ENCODE measurements at places on chromosomes 5 and 9.

DNA sequence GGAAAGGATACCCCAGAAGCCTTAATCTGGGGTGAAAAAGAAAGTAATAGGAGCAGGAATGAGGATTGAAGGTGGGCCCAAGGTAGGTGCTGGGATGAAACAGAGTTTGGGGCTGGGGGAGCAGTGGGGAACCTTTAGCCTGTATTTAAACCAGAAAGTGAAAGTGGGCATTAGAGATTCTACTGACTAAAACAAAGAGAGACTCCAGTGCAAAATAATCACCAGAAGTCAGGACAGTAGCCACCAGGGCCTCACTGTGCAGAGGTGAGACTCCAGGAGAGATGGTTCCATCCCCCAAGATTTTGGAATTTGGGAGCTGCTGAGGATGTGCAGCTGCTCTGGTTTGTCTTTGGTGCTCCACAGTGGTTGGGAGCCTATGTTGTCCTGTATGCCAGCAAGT, 13.1 kb downstream of the DNAJB5 start:
- no peak for DNase-seq

- DNase-seq, result no peak
Observed at GRCh38 chr9:29282121-29282520, 1708.8 kb upstream of the C9orf72 start.

DNA sequence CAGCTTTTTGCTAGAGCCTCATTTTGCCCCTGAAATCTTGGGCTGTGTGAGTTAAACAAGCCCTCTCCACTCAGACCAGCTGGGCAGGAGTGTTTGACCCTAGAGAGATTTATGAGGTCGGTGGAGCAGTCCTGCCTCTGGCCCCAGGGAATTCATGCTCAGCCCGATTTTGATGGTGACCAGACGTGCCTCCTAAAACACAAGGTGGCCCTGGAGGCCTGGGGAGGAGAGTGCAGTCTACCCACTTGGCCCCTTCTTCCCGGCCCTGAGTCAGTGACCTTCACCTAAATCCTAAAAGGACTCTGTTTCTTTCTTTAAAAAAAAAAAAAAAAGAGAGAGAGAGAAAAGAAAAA, 86.6 kb upstream of the SAP30L start:
- no peak for DNase-seq

DNA sequence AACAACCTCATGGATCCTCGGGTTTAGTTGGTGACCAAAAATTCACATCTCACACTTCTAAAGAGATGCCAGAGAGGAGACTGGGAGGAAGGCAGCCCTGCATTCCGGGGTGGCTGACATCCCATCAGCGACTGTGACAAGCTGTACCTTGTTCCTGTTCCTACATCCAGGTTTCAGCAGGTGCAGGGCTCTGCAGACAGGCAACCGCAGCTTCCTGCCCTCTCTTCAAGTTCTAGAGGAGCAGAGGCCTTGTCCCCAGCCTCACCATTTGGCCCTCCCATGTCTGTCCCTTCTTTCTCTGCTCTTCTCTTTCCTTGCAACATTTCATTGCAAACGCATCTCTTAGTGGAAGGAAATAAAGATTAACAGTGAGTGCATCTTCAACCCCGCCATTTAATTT, 454.6 kb downstream of the IRX1 start:
- no peak for DNase-seq

GRCh38 chr9:93929231-93929630, 25.9 kb downstream of the BARX1 start:
- no peak for DNase-seq

DNA sequence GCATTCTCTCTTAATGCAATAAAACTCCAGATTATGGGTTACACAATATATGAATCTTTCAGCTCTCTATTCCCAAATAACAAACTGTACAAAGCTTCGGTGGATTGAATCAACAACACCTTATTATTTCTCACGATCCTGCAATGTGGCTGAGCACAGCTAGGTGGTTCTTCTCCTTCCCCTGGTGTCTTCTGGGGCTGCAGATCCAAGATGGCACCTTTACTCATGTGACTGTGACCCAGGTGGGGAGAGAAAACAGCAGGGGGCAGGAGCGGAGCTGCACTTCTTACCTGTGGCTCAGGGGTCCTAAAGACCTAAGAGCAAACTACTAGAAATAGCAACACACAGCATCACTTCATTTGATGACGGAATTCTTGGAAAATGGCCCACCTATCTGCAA, 233.1 kb downstream of the IRX1 start:
- DNase-seq, result no peak

DNA sequence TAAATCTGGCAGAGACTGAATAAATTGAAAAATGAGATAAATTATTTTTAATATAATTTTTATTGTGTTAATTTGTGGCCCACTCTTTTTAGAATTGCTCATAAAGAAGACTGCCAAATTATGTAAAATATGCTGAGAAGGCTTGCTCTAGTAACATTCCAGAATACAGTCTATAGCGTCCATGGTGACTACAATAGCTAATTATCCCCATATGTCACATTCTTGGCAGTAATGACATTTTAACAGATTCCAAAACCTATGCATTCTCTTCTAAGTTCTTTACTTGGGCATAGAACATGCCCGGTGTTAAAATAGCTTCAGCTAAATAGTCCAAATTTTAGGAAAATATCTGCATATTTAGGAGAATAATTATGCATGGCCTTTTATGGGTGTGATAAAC, 697.0 kb upstream of the SEMA6A start:
- DNase-seq, result no peak

DNA sequence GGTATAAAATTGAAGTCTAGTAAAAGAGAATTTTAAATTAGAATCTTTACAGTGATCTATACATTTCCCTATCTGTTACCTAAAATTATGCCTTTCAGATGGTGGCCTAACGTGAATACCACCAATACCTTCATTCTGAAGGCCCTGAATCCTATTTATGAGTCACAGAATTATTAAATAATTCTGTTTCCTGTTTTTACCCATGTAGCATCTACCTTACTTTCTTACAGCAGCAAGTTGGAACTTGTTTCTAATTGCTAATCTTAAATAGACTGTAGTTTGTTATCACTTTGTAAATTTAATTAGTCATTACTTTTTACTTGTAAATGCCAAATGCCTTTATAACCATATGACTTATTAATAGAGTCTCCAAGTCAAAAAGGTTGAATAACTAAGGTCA, 135.0 kb downstream of the PDE4D start:
- DNase-seq, result no peak

DNA sequence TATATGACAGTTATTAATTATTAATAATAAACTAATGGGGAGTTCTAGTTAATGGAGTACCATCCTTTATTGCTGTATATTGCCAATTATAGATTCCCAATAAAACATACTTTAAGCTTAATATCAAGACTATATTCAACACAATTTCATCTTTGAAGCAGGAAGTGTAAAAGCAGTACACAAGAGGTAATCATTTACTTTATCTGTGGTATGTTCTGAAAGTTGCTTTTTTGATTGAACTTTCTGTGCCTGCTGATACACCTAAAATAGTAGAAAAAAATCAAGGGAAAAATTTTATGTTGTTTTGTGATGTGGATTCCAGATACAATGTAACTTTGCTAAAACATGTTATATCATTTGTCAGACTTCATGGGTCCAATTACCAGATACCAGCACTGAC, 58.0 kb downstream of the ACO1 start:
- no peak for DNase-seq

- DNase-seq, result no peak
Observed at GRCh38 chr9:16727452-16728136, 142.9 kb downstream of the BNC2 start.

DNA sequence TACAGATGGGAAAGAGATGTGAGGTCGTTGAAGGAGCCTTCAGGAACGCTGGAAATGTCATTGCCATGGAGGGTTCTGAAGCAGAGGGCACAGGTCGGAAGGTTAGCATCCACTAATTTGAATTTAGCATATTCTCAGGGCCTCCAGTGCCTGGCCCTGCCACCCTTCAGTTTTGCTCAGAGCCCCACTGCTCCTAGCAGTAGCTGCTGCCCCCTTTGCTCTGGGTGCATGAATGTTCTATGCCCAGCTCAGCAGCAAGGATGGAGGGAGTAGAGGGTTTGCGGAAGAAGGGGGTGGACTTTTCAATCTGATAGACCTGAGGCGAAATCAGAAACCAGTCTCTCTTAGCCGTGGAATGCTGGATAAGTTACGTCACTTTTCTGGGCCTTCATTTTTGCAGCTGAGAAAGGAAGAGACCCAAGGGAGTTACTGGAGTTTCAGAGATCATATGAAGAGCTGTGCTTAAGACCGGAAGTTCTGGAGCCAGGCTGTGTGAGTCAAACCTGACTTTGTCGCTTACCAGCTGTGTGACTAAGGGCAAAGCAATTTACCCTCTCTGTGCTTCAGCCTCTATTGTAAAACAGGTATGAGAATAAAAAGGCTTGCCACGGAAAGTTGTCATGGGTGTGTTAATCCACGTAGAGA, 133.2 kb upstream of the PANK3 start:
- no peak for DNase-seq

DNA sequence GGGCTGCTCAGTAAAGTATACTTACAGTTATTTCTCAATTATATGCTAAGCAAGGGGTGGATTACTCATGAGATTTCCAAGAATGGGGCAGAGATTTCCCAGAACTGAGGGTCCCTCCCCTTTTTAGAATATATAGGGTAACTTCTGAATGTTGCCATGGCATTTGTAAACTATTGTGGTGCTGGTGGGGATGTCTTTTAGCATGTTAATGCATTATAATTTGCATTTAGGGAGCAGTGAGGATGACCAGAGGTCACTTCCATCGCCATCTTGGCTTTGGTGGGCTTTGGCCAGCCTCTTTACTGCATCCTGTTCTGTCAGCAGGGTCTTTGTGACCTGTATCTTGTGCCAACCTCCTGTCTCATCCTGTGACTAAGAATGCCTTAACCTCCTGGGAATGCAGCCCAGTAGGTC, 35.5 kb downstream of the TTC1 start:
- DNase-seq, result no peak

DNA sequence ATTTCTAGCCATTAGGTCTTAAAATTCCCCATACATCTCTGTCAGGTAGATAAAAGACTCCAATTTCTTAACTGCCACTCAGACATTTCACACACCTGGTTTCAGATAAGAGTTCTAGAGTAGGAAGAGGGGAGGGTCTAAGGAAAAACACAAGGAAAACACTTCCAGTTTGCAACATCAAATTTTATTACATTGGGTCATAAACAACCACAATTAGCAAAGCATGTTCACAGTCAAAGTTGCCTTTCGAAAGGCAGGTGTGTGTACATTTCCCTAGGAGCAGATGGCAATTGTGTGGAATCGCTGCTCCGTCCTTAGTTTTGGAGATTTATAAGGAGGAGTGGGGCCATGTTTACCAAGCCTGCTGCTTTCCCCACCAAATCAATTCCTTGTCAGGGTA, 120.8 kb downstream of the DMRT2 start:
- DNase-seq, result no peak

GRCh38 chr9:116000748-116001329, 152.8 kb upstream of the PAPPA start:
- DNase-seq, result no peak

- DNase-seq, result no peak
Observed at GRCh38 chr9:135857843-135858242, 49.5 kb downstream of the CAMSAP1 start.

DNA sequence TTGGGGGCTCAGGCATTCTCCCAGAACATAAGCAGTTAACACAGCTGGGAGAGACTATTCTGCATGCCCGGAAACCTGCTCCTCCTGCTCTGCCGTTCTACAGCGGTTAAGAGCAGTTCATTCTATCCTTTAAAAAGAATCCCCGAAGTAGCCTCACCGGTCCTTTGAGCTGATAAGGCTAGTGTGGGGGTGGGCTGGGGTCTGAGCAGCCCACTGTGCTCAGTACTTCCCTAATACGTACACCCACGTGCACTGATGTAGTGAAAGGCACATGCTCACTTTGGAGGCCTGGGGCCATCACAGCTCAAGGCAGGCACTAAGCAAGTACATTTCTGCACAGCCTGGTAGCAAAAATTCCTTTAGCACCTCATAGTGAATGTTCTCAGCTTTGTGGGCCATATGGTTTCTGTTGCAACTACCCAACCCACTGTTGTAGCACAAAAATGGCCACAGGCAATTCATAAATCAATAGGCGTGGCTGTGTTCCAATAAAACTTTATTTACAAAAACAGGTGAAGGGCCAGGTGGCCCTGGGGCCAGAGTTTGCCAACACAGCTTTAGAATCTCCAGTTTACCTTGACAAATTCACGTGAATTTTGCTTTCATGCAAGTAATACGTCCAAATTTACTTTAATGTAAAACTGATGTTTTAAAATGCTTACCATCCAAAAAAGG, 136.4 kb downstream of the ZNF354C start:
- DNase-seq, result no peak

- DNase-seq, result no peak
Observed at GRCh38 chr5:151030056-151030336, 9.6 kb downstream of the GPX3 start.

- DNase-seq, result no peak
Observed at GRCh38 chr9:86667307-86667706, 280.0 kb downstream of the GAS1 start.

DNA sequence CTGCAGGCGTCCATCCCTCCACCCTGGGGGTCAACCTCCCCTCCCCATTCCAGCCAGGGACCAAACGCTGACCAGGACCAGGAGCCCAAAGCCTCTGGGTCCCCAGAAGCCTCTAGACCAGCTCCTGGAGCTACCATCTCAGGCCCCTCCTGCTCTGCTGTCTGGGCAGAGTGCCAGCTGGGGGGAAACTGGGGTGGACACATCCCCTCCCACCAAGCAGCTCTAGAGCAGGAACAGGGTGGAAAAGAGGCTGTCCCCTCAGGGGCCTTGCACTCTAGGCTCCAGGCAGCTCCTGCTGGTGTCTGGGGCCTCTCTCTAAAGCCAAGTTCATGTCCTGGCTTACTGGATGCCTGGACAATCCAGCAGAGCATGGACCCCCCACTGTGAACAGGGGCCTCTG, 4.4 kb downstream of the SSNA1 start:
- no peak for DNase-seq

DNA sequence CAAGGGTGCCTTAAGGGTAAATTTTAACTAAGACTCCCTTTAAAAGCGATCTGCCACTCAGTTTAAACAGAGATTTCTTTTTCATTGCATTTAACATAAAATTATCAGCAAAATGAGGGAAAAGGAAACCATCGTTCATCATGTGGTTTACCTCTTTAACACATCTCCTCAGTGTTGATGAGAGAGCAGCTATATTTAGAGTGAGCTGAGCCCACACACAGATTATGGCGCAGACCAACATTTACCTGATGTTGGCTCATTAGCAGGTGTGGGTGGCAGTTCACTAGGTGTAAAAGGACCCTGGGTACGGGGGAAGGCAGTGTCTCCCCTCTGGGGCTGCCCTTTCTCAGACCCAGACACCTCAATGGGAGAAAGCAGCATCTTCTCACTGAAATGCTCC, 149.8 kb downstream of the ENTREP1 start:
- no peak for DNase-seq

- DNase-seq, result no peak
Observed at GRCh38 chr9:105173306-105173705, 71.1 kb upstream of the SLC44A1 start.

All from GM06990 (cell line).